ENCODE measurements at places on chromosomes 2 and 18.
A peak's percentile ranks its signal among the peaks of the same experiment; 100 is the strongest.

GRCh38 chr2:47155091-47155876, at the start of gene STPG4:
STPG4 (minus strand) TSS chr2:47155308; CDS start chr2:47155251, 57 bp downstream.
- no peak for DNase-seq

DNA sequence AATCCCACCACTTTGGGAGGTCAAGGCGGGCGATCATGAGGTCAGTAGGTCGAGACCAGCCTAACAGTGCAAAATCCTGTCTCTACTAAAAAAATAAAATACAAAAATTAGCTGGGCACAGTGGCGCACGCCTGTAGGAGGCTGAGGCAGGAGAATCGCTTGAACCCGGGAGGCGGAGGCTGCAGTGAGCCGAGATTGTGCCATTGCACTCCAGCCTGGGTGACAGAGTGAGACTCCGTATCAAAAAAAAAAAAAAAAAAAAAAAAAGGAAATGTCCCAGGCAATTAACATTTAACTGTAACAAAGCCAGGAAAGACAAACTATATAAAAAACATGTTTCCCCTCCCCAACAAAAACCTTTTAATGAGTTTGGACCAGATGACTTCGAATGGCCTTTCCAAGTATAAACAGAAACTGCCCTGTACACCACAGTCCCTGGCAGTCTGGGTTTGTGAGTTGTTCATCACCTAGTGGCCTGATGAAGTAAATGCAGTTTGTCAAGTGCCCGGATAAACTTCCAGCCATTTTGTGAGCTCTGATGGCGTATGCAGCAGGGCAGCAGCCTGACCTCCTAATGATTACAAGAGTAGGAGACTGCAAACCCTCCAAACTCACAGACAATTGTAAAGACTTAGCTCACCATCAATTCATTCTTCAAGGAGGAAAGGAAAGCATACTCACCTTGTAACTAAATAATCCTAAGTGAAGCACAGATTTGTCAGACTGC, 16.6 kb upstream of the PCBP1 start:
- DNase-seq = peak; percentile 86

DNA sequence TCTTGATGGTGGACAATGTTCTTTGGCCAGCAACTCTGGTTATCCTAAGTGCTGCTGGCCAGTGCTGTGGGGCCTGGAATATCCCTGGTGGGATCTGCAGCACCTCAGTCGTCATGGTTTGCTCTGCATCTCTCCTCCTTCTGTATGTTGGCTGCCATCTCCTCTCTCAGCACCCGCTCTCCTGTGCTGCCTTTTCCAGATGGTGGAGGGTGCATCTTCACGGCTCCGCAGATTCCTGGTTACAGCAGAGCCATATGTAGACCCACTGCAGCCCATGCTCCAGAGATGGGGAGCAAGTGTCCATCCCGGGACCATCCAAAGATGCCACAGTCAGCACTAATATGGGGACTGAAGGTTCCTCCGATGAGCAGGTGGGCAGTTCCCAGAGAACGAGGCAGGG, 90.0 kb downstream of the VAPA start:
- DNase-seq = no peak

DNA sequence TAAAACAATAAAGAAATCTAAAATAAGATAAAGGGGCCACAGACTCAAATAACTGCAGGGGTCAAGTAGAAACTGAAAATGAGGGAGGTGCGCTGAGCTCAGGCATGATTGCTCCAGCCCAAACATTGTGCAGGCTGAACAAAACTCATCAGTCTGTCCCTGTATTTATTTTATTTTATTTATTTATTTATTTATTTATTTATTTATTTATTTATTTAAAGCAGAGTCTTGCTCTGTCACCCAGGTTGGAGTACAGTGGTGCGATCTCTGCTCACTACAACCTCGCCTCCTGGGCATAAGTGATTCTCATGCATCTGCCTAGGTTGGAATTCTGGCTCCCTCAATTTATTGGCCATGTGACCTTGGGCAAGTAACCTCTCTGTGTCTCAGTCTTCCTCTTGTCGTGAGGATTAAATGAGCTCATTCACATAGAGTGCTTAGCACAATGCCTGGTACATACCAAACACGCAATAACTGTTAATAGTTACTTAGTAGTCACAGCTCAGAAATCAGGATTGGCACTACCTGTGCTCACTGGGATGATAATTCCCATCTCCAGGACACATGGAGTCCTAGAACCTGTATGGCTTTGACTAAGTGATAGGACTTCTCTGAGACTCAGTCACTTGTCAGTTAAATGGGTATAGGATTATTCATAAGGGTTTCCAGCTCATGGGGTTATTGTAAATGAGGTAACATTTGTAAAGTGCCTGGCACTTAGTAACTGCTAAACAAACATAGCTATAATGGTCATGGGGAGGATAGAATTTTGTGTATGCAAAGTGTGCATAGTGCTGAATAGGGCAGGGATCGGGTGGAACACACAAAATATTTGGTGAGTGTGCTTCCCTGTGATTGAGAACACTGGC, 6.0 kb downstream of the SPEG start:
- DNase-seq = no peak

DNA sequence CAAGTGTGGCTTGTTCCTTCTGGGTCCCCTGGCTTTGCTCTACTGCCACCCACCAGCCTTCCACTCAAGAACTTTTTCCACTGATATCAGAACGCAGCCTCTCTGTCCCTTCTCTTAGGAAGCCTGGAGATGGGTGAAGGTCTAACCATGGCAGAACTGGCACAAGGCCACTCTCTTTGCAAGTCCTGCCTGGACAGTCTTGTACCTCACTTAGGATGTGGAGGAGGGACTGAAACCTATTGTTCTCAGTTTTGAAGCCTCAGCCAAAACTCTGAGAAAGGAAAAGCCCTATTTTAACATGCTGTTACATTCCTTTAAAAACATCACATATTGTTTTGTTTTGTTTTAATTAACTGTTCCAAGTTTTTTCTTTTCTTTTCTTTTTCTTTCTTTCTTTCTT, 58.9 kb upstream of the NCOA1 start:
- no peak for DNase-seq

- DNase-seq = no peak
Observed at GRCh38 chr2:178152033-178152432, 39.8 kb downstream of the RBM45 start.

DNA sequence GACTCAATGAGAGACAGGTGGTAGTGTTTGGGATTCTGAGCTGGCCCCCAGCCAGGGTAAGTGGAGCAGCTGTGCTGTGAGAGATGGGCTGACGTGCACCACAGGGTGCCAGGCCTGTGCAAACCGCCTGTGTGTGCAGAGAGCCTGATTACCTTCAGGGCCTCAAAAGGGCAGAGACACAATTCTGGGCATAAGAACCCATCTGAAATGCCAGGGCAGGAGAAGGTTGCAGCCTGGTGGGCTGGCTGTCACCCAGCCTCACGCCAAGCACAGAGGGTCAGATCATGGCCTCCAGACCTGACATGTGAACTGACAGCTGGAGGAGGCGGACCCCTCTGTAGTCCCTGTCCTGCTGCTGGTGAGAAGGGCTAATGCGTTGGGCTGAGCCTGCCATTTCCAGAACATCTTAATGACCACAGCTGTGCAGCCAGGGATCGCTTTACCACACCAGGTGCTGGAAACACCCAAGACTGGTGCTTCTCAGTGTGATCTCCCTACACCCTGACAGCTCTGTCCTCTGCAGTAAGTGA, 100.9 kb downstream of the ARL4C start:
- DNase-seq = no peak

DNA sequence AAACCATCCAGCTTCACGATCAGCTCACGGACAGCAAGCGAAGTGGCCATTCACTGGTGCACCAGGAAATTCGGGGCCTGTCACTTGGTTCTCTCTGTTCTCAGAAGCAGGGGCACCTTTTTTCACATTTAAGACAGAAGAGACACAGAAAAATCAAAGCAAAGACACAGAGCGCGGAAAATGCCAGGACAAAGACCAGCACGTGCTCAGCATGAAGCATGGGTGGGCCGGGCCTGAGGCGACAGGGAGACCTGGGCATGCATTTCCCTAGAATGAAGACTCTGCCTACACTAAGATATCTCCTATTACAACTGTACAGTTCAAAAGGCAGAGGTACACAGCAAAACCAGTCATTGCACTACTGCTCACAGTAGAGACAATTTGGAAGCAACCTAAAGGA, 117.4 kb upstream of the ID2 start:
- no peak for DNase-seq

- no peak for DNase-seq
Observed at GRCh38 chr18:22961156-22961555, 28.0 kb downstream of the RBBP8 start.

Data from inflammatory macrophage treated with lipopolysaccharide for 4 hours (primary cell).